T-helper 9 cell (primary cell): ENCODE measurements at places on chromosomes 13 and 19.
A peak's percentile ranks its signal among the peaks of the same experiment; 100 is the strongest.

DNA sequence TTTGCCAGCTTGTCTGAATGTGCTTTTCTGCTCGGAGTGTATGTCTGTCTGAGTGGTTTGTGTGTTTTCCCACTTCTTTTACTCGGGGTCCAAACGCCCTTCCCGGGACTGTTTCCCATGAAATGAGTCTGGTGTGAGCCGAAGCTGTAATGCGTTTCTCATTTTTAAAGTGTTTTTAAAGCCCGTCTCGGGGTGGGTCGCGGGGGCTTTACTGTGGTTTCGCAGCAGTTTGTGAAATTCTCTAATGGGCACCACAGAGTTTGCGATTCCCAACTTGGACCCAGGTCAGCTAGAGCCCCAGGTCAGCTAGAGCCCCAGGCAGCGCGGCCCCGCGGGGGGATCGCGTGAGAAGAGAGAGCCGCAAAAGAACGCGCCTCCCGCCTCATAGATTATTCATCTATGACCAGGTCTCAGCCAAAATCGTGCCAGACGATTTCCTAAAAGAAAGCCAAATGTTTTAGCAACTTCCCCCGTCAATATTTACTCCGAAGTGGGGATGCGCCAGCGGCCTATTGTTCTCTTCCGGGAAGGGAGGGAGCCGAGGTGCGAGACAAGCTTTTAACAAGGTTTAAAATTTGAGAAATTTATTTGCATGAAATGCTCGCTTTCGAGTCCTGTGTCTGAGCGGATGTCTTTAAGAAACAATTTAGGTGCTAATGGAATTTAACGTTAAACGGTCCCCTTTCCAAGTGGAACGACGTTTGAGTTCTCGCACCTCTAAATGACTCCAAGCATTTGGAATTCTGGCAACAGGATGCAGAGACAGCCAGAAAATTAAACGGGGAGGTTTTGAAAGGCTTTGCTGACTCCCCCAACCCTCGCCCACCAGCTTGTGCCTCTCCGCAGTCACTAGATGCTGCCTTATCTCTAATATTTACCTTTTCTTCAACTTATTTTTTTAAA lies 2.2 kb downstream of the ZIC2 start:
- DNase-seq: no peak

DNA sequence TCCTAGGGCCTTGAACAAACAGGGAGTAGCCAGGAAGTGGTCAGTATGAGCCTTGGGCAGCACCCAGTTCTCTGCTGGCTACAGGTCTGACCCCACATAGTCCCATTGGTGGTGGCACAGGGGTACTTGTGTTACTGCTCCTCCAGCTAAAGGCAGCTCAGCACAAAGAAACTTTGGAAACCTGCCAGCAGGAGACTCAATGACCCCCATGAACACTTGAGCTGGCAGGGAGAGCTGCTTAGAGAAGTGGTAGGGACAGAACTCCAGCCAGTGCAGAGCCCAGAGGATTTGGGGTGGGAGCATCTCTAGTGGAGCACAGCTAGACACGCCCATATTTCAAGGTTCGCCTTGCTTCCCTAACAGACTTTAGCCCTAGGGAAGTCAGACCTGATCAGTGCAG lies 10.4 kb upstream of the ZNF586 start:
- DNase-seq: no peak

DNA sequence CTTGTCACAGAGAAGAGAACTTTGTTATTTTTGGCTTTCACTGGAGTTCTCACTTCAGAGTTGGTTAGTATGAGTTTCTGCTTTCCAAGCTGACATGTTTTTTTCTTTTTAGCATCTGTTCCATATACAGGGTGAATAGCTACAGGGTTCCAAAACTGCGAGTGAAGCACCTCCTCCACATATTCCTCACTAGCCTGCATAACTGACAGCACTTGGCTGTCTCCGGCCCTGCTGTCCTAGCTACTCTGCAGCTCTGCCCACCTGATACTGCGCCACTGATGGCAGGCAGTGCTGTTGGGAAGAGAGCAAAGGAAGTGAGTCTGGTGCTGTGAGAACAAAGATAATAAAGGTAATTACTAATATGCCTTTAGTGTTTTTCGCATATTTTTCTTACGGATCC lies 6.8 kb downstream of the ATP8A2 start:
- DNase-seq: no peak

GRCh38 chr19:58304748-58305064 lies 471 bp upstream of the ERVK3-1 start:
- no peak for DNase-seq

GRCh38 chr19:3813473-3814392 lies 27.6 kb upstream of the MATK start:
- no peak for DNase-seq

DNA sequence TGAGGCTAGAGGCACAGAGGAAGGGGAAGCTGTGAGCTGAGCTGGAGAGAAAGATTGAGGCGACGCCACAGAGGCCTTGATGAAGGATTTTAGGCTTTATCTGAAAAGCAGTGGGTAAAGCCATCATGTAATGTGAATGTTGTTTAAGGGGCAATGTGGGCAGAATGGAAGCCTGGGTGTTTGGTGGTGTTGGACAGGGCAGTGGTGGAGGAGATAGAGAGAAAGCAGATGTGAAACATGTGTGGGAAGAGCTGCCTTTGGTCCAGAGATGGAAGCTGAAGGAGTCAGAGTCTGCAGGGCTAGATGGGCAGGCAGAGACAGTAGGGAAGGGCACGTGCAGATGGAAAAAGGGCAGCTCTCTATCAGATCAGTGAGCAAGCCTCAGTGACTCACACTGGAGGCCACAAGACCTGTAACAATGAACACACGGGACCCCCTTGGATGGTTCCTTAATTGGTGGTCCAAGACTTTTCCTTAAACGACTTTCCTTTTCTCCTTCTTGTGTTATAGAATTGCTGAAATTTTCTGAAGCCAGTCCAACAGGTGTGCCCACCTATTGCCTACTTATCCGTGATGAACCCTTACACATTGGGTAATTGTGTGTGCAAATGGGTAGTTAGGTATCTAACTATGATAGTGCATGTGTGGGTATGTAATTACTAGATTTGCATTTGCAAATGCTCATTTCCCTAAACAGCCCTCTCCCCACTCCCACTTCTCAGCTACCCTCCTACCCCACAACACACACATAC lies 21.7 kb downstream of the ZNF536 start:
- no peak for DNase-seq

DNA sequence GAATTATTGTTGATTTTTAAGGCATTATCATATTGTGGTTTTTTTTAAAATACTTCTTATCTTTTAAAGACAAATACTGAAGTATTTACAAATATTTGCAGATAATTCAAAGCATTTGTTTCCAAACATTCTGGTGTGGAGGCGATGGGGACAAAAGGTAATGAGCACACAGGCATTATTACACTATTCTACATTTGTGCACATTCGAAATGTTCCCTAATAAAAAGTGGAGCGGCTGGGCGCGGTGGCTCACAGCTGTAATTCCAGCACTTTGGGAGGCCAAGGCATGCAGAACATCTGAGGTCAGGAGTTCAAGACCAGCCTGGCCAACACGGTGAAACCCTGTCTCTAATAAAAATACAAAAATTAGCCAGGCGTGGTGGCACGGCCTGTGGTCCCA lies 133.4 kb downstream of the FOXO1 start:
- DNase-seq: no peak

- no peak for DNase-seq
These were observed 172.5 kb upstream of the SLITRK5 start for GRCh38 chr13:87498681-87499080.

GRCh38 chr13:93552596-93552995 lies 326.0 kb downstream of the GPC6 start:
- DNase-seq: no peak

- no peak for DNase-seq
These were observed 6.5 kb upstream of the SCEL start for GRCh38 chr13:77528834-77529500.

DNA sequence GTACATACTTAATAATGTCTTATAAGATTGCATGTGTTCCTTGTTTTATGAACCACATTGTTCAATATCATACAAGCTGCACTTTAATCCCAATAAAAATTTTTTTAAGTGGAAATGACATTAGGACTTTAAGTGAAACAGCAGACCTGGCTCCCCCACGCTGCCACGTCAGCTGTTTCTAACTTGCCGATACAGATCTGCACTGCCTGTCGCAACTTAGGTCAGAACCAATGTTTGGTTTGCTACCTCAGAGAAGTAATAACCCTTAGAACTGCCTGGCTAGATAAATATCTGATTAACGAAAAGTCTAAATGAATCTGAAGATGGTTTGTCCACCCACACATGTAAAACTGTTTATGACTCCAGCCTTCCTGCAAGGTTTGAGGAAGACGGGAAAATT lies 327.5 kb upstream of the DACH1 start:
- DNase-seq: no peak

DNA sequence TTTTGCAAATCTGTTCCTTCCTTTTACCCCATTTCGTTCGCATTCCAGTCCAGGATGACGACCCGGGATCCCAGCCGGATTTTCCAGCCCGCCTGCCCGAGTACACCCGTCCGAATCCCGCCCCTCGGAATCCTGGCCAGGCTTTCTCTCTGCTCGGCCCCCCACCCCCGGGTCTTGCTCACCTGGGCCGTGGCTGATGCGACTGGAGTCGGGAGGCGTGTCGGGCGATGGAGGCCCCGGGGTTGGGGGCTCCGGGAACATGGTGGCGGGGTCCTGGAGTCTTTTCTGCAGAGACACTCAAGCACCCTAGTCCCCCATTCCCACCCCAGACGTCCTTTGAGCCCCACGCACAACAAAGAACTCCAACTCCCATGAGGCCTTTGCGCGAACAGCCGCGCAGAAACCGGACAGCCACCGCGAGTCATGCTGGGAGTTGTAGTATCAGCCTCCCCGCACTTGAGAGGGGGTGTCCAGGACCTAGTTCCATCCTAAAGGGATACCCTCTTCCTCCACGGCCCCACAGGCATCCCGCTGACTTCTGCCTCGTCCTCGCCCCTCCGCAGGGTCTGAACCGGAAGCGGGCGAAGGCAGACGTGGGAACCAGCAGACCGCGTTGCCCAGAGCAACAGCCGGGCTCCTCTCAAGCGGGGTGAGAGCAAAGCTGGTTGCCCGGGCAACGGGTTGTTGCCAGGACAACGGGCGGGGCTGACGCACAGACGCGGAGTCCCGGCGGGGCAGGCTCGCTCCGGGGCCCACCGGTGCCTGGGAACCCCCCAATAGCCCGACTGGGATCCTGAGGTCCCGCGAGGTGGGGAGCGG lies 1.1 kb downstream of the SYT5 start:
- peak; percentile 95 for DNase-seq

DNA sequence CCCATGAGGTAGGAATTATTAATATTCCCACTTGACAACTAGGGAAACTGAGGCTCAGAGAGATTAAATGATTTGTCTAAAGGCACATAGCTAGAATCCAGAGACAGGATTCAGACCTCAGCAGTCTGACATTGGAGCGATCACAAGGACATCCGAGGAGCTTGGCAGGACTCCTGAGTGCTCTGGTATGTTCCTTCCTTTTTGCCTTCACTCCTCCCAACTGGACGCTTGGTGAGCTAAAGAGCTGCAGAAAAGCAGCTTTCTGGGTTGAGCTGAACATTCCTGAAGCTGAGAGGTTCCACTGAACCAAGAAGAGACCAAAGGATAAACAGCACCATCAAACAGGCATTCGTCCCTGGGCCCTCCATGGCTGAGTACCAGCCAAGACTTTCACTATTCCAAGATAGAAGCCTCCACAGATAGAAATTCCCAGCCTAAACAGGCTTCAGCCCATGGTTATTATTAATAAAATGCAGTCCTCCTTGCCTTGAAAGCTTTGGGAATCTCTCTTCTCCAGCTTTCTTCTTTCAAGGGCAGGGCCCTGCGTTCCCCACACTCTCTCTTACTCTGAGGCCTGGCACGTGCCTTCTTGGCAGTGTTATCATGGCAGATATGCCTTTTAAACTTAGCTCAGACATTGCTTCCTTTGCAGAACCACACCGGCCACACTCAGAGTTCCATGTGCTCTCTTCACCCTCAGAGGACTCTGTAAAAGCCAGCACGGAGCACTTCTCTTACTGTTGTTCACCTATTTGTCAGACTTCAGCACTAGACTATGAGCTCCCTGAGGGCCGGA lies 97.1 kb downstream of the CYSLTR2 start:
- no peak for DNase-seq

DNA sequence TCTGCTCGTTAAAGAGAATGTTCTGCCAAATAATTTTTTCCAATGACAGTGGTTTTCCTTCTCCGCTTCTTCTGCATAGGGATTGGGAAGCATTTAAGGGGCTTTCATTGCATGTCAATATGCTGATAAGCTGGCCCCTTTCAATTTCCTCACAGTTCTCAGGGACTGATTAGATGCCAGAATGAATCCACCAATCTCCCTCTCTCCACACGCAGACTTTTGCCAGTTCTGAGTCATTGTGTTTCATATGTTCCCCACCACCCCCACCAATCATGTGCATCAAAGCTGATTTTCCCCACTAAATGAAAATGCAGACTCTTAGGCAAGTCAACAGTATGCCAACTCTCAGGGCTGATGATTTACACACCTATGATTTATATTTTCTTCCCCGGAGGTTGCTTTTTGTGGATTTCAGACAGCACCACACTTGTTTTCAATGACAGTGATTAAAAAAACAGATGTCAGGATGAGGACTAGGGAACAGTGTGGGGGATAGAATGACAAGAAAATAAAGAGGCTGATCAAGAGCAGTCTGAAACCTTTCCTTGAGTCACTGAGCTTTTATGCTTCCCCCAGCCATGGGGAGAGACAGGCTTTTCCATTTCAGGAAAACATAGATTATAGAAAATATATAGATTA lies 47.9 kb upstream of the C13orf42 start:
- DNase-seq: no peak

DNA sequence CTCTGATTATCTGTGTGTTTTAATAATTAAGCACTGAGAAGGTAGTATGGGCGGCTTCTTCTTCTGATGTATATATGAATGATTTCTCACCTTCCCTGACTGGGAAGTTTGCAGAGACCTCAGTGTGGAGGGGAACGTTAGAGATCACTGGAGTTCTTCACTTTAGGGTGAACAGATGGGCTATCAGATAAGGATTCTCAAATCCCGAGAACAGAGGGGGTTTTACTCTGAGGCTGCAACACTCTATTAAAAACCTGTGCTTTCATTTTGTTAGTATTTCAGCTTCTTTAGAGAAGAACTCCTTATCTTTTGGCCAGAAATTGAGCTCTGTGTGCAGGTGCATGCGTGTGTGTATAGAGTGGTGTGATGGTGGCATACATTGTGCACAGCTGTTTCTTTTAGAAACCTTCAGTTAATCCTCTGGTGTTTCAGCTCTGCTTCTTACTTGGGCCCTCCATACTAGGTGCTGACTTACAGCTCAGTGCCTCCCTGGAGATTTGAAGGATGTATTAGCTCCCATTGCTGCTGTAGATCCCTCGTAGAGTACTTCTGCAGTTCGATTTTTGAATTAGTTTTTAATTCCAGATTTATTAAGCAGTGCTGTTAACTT lies 45.3 kb upstream of the PCDH9 start:
- no peak for DNase-seq

- DNase-seq: no peak
These were observed 166.9 kb downstream of the DLEU7 start for GRCh38 chr13:50676602-50677001.

- DNase-seq: no peak
These were observed 524 bp downstream of the RUBCNL start for GRCh38 chr13:46386392-46387063.
